ENCODE measurements at places on chromosomes 11 and 22.

GRCh38 chr11:134712228-134713145 is 300.4 kb upstream of the B3GAT1 start:
- DNase-seq = no peak

DNA sequence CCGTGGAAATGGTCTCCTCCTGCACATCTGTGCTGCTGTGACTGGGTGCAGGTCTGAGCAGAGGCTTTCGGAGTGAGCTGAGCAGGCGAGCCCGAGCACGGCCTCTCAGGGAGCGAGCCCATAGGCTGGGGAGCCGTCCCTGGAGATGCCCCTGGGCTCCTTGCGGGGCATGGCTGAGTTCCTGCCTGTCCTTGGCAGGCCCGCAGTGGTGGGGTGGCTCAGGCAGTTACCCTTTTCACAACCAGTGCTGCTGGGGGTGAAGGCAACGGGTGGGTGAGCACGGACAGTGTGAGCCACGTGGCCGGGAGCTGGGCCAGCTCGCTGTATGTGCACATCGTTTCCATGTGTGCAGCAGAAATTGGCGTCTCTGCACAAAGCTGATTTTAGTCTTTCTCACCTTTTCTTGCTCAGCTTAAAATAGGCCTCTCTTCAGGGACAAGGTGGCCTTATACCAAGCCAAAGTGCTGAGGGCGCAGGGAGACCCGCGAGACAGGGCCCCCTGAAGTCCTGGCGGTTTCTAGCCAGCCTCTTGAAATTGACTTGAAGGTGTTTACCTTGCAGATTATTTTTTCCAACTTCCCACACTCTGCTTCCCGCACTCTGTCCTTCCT is at the start of gene TP53AIP1:
TSS of gene TP53AIP1 (minus strand) at position 55 of the 611 bp plus-strand sequence. CDS start 5,053 bp downstream, outside the sequence.
- DNase-seq = no peak

DNA sequence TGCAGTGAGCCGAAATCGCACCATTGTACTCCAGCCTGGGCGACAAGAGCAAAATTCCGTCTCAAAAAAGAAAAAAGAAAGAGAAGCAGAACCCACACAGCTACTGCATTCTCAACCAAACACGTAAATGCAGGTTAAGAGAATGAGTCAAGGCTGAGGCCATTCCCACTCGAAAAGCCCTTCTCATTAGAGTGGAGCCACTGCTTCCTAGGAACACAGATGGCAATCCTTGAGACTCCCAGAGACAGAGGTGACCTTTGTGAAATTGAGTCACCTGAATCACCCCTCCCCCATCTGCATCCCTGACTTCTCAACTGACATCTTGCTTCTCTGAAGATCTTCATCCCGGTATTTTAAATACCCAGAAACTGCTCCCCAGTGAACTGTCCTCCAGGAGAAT is 8.2 kb downstream of the PACSIN2 start:
- DNase-seq = no peak

- DNase-seq = no peak
These were observed 18.7 kb downstream of the TRIM44 start for GRCh38 chr11:35681163-35681767.

- peak; percentile 35 for DNase-seq
These were observed 2.8 kb downstream of the RIC8A start for GRCh38 chr11:210122-210802.

- DNase-seq = no peak
These were observed 326.0 kb downstream of the CASP12 start for GRCh38 chr11:104572279-104572678.

DNA sequence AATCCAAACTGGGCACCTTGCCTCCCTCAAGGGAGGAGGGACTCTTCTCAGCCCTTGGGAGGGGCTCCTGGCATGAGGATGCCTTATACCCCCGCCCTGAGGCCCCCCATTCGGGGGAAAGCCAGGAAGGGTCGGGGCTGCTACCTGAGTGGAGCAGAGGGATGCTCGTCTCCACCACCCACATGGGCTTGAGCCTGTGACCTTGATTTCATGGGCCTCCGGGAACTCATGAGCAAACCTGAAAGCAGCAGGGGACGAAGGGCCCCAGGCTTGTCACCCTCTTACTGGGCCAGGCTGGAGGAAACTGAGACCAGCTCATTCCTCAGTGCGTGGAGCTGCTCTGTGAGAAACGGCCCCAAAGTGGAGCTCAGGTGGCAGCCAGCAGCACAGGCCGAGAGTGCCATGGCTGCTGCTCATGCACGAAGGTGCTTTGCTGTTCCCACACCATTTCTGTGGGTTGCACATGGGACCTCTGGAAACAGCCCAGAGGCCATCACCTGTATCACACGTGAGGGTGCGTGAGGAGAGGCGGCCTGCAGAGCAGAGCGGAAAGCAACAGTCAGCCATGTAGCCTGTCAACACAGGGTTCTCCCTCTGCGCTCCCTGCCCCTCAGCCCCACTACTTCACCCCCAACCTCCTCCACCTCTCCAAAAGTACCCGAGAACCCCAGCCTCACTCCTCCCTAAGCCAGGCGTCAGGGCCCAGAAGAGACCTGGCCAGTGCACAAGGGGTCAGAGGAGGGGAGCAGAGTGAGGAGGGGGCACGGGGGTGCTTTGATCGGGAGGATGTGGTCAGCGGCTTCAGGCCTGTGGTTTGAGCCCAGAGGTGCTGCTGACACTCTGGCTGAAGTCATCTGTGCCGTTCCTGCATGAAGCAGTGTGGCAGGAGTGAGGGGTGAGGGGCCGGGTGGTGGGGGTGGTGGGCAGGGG is 14.1 kb upstream of the IL2RB start:
- no peak for DNase-seq

DNA sequence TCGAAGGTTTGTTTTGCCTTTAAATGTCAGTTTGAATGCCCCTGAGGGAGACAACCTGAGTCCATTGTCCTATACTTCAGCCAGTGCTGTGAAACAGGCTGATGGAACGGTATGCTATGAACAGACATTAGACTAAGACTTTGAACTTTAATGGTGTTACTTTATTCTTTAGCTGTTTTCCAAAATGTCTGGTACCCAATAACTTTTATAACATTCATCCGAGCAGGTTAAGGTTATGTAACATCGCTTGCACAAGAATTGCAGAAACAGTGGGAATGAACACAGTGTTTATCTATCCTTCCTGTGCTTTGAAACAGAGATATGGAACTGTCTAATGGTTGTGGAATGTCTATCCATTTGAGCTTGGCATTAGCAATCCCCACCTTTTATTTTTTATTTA is 12.5 kb upstream of the PTS start:
- no peak for DNase-seq

DNA sequence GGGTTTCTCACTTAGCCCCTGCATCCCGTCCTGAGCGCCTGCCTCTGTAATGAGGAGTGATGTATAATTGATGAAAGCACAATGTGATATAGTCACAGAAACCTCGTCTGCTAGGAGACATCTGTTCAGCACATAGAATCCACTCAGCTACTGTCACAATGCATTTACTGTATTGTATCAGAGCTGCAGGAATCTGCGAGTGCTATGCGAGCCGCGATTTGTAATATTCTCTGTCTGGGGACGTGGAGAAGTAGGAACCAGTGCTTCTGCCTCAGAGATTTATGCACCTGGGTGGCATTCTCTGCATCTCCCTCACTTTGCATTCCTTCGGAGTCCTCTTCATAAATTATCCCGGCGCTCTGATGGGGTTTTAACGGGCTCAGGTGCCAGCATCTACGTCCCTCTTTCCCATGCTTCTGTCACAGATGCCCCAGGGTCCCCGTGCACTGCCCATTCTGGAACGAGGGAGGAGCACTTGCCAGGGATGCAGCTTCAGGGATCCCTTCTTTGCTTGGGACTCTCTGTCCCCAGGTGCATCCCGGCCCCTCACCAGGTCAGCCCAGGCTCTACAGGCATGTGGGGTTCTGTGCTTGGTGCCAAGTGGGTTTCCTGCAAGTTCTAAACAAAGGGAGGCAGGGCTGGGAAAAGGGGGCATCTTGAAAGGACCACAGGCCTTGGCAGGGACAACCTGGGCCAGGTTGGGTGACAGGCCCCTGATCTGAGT is 205.5 kb downstream of the DSCAML1 start:
- DNase-seq = no peak

- no peak for DNase-seq
These were observed 14.7 kb upstream of the ARHGAP8 start for GRCh38 chr22:44737406-44738346.

GRCh38 chr11:95338430-95338991 is 107.5 kb upstream of the SESN3 start:
- DNase-seq = peak; percentile 67

GRCh38 chr11:116731097-116731761 is 41.6 kb downstream of the BUD13 start:
- DNase-seq = no peak

Data from HFF-Myc (cell line).